H4 (cell line): ENCODE measurements at places on chromosomes 3 and 15.

DNA sequence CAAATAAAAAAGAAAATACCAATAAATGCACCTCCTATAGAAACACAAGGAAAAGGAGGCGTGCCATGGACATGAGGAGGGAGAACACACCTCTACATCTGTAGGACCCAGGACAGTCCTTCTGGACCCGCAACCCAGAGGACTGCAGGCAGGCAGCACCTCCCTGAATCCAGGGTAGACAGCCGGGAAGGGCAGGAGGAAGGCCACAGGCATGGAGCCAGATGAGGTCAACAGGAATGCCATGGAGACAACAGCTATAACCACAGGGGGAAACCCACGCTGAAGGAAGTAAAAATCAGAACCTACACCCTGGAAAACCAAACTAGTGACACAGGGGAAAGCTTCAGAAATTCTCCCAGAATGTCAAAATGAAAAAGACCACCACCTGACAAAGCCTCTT is 248.8 kb upstream of the NSMCE3 start:
- DNase-seq: no peak

- DNase-seq: no peak
Measured at GRCh38 chr3:194938845-194939531, 253.3 kb downstream of the FAM43A start.

GRCh38 chr15:61517776-61518175 is 288.7 kb upstream of the RORA start:
- no peak for DNase-seq

DNA sequence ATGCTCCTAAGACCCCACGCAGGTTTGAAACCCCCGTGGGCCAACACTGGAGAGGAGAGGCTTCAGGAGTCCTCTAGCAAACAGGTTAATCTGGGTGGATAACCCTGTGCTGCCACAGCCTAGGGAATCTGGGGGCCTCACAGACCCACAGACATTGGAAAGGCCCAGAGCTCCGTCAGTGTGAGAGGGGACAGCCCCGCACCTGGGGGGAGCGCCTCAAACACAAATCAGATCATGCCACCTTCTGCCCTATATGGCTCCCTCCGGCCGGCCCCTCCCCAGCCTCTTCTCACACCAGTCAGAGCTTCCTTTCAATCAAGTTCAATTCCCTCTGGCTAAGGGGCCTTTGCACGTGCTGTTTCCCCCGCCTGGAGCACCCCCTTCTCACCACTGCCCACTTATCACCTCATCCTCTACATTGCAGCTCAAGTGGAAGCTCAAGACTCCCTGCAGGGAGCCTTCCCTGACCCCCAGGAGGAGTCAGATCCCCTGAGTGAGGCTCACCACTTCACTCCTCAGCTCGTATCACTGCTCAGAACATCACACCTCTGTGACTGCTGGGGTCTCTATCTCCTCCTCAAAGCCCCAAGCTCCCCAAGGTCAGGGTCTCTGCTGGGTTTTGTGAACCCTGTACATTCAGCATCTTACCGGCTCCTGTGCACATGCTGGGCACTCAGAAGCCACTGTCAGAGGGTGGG is 24.1 kb downstream of the FBLN2 start:
- DNase-seq: no peak
